Aortic smooth muscle cell (primary cell): ENCODE measurements at places on chromosomes 4 and X. TPM values are rescaled to one million over a fixed set of nuclear protein-coding genes. Genes with fewer than 3 reads are reported as not detected.

Gene AR
- total RNA-seq, result 5.7 and 10.4 TPM in 2 replicates

Gene RIPPLY1
- total RNA-seq, result not detected in 2 replicates

Gene STK32B
- 4.1 and 4.6 TPM in 2 replicates for total RNA-seq

Gene RAB33A
- total RNA-seq, result 0.53 and 0.93 TPM in 2 replicates
